NCI-H524 treated with DMSO at 0.1 percent for 48 hours (cell line): ENCODE measurements at places on chromosomes 11 and 22.

GRCh38 chr22:33051960-33052839, 6.0 kb downstream of the SYN3 start:
- no peak for DNase-seq

DNA sequence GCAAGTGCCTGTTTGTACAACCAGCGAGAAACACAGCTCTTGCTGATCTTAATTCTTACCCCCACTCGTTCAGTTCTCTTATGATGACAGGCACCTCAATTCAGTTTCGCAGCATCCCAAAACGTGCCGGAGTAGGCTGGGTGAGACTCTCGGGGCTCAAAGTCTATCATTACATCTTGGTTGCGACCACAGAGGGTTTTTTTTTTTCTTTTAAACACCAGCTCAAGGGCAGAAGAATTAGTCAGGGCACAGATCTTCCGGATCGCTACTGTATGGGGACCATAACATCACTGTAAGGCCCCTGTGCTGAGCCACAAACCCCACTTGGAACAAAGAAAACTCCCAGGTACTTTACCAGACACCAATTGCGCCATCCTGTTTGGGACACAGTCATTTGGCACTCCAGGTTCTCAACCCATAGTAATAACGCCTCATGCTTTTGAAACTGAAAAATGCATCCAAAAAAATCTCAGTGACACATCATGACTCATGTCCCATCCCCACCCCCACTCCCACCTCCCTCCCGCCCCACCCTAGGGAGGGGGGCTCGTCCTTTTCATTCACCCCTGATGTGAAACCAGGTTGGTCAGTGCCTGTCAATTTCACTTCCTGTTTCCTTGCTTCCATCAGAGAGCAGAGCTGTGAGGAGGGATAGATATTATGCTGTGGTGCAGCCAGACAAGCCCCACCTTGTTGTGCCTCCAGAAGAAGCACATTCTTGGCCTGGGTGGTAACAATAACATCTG, 41.0 kb upstream of the CD5 start:
- no peak for DNase-seq

GRCh38 chr11:10502065-10502680, 38.8 kb downstream of the RNF141 start:
- no peak for DNase-seq

DNA sequence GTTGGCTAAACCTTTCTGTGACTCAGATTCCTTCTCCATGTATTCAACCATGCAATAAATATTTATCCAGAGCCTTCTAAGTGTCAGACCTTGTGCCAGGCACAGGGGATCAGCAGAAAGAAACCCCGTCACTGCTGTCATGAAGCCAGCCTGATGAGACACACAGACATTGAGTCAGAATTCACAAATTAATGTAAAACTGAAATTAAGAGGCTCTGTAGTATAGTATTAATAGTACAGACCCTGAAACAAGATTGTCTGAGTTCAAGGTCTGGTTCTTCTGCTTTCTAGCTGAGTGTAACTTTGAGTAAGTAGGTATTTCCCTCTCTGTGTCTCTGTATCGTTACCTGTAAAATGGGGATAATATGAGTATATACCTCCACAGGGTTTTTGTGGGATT, 46.9 kb downstream of the ME3 start:
- DNase-seq: no peak

- DNase-seq: no peak
Measured at GRCh38 chr22:46024136-46024840, 47.3 kb upstream of the WNT7B start.

- no peak for DNase-seq
Measured at GRCh38 chr11:92969634-92970347, at the start of gene MTNR1B. MTNR1B (plus strand) TSS chr11:92969651; CDS start chr11:92969726, 75 bp downstream.

GRCh38 chr11:3901249-3902025, 46.0 kb downstream of the STIM1 start:
- no peak for DNase-seq

GRCh38 chr11:4066910-4067309, 27.7 kb upstream of the RRM1 start:
- no peak for DNase-seq

DNA sequence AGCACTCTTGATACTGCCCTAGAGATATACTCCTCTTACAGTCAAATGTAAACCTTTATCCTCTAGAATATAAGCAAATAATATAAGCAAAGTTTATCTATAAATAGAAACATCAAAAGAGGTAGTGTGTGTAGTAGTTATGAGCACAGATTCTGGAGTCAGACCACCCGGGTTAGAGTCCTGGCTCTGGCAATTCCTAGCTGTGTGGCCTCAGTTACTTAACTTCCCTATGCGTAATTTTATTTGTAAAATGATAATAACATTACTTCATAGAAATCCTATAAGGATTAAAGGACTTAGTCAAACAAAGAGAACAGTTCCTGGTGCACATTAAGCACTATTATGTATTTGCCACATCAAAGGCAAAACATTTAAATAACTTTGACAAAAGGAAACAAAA, 7.0 kb downstream of the MSANTD4 start:
- no peak for DNase-seq

DNA sequence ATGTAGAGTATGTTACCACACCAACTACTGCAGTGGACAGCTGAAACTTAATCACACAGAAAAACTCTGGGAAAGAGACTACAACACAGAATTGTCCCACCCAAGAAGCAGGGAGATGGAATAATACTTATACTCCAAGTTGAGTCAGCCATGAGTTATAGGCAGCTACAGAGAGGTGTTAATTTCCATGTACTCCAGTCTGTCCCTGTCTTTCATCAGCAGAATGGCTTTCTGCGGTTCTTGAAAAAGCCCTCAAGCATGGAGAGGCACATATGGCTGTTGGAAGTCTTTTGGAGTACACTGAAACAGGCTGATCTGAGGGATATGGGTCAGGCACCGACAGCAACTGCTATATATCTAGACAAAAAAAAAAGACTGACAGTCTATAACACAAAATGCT, 219.5 kb downstream of the DLG2 start:
- peak; percentile 86 for DNase-seq

DNA sequence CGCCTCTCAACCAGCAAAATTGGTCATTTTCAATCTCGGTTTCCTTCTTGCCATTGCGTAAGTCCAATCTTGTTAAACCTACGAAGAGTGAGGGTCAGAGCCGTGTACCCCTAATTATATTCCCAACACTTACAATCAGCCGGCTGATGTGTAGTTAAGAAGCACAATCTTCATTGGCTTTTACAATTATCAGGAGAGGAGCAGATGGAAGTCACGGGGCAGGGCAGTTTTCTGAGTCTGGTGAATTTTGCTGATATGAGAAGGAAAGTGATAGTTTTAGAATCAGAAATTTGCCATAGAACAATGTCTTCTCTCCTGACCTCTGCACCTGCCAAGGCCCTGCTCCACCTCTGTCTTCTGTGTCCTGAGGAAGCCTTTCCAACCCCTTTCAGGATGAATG, 35.0 kb upstream of the ATXN10 start:
- no peak for DNase-seq

DNA sequence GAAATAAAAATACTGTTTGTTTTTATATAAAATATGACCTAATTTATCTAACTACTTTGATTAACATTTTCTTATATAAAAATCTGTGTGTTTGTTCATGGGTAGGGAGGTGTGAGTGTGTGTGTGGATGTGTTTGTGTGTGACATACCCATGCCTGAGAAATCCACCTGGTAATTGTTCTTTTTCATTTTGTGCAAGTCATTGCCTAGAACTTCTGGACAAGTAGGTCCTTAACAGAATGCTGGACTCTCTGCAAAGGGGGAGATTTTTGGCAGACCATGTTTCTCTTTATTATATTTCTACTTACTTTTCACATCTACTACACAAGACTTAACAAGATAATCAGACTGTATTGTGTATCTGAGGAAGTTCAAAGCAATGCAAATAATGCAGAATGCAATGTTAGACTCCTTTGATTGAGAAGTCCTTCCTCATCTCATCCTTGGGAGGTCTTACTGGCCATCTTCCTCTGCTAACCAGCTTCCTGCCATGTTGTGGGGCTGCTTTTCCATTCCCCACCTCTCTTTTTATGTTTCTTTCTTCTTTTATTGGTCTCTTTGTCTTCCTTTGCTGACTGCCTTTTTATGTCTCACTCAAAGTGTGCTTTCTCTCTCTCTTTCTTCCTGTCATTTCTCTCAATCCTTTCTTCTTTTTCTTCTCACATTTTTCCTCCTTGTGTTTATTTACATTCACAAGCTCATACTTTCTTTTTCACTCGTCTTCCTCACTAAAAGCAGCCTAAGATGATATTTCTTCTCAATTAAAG, 1017.0 kb upstream of the CNTN5 start:
- DNase-seq: no peak

- DNase-seq: no peak
Measured at GRCh38 chr22:46749682-46750529, 11.9 kb upstream of the CERK start.

DNA sequence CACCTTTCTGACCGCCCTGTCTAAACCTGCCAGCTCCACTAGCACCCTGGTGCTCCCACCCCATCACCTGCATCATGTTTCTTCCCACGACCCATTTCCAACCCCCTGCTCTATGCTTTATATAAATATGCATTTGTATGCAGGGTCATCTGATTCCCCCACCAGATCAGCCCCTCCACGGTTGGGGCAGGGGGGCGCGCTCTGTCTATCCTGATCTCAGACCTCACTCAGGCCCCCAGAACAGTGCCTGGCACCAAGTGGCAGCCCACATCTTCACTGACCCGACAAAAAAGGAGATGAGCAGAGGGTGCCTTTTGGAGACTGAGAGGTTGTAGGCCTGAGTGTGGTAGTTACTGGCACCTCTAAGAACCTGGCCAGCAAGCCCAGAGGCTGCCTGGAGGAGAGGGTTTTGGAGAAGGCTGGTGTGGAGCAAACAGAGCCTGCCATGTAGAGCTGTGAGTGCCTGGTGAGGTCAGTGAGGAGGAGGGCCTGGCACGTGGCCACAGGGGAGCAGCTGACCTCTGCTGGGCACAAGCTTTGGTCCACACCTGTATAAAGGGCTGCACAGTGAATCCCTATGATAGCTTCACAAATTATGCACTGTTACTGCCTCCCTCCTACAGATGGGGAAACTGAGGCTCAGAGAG, 86.3 kb upstream of the RTL6 start:
- no peak for DNase-seq

DNA sequence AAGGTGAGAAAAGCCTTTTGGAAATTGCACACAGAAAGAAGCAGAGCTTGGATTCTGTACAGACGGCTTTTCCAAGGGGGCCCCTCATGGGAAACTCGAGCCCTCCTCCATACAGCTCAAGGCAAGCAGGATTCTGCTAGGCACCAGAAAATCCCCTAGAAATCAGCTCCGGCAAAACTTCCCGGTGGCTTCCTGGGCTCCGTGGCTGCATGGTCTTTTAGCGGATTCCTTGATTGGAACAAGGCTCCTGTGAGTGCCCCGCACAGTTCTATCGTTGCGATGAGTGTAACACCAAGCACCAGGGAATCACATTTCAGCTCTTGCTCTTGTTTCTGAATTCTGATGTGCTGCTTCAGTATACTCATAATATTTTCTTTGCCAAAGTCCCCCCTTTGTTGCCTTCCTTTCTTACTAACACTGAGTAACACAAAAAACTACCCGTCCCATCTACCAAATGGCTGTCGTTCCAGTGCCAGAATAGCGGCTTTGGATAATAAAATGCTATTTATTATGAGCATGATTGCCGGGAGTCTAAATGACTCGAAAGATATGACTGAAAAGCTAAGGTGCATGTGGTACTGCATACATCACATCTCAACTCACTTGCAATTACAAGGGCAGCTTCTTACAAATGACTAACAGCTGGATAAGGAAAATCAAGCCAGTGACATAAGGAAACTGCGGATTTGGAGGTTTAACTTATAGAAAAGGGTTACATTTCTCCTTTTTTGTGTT, 494.1 kb downstream of the DLG2 start:
- no peak for DNase-seq

- DNase-seq: no peak
Measured at GRCh38 chr11:34086554-34087283, 18.7 kb upstream of the NAT10 start.

DNA sequence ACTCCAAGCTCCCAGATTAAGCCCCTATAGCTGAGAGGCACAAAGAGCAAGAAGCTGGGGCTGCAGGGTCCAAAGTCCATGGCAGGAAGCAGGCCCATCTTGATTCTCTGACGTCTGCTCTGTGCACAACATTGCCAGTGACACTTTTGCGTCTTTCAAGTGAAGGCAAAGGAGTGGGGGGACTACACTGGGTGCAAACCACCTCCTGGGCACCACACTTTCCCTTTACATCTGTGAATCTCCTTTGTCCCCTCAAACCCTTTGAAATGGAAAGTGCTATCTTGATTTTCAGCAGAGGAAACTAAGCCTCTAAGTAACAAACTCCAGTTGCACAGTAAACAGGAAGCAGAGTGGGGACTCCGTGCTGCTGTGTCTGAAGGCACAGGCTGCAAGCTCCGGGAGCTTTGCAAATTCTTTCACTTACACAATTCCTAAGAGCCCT, 428.0 kb downstream of the LARGE1 start:
- DNase-seq: no peak

GRCh38 chr11:64268025-64268892, 16.2 kb downstream of the BAD start:
- no peak for DNase-seq

- no peak for DNase-seq
Measured at GRCh38 chr11:133898770-133899115, 53.4 kb upstream of the SPATA19 start.

DNA sequence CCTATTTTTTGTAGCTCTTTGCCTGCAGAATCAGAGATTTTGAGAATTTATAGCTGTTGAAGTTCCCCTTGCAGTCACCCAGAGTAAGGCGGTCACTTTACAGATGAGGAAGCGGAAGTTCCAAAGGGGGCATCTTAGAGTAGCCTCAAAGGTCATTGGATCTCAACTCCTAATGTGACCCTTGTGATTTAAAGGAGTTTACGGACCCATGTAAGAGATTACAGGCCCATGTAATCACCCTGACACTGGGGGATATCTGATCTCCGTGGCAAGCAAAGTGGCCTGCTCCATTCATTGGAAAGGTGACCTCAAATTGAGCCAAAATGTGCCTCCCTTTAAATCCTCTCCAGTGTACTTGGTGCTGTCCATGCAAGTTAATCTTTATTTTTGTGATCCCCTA, 15.7 kb downstream of the P2RX3 start:
- no peak for DNase-seq

GRCh38 chr11:44943118-44943517, 7.6 kb downstream of the TP53I11 start:
- DNase-seq: no peak

DNA sequence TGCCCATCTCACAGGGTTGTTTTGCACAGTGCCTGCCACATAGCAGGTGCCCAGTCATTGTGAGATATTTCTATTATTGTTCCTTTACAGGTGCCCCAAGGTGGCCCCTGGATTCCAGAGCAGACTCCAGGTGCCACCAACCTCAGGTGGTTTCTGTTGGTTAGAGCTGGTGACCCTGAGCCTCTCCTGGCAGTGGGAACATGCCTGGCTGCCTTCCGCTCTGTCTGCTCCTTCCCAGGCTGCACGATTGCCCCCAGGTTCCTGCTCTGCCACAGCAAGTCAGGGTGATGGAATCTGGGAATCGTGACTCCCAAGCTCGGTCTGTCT, 12.6 kb upstream of the OMP start:
- DNase-seq: no peak

GRCh38 chr11:66071381-66071801, 1.3 kb downstream of the PACS1 start:
- DNase-seq: no peak

GRCh38 chr11:78660471-78660870, 85.8 kb upstream of the NARS2 start:
- no peak for DNase-seq

- DNase-seq: no peak
Measured at GRCh38 chr22:20174785-20175596, 24.1 kb upstream of the CCDC188 start.
